ENCODE measurements at places on chromosomes 3 and 15.

DNA sequence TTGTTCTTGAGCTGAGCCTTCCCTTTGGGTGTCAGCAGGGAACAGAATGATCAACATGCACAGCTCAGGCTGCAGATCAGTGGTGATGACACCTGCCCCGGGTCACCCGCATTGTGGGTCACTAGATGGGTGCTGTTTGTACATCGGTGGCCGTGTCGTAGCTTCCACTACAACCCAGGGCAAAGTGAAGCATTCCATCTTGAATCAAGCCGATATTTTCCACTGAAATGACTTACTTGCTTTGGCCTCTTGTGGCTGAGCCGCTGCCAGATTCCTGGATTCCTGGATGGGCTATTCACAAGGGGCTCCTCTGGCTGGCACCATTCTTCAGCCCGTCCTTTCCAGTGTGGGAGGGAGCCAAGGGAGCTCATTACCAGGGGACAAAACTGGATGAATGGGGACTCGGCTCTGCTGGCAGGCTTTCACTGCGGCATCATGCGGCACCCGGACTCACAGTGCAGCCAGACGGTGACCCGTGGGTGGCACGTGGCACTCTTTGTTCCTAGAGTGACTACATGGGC, 65.6 kb downstream of the SLCO3A1 start:
- no peak for DNase-seq

DNA sequence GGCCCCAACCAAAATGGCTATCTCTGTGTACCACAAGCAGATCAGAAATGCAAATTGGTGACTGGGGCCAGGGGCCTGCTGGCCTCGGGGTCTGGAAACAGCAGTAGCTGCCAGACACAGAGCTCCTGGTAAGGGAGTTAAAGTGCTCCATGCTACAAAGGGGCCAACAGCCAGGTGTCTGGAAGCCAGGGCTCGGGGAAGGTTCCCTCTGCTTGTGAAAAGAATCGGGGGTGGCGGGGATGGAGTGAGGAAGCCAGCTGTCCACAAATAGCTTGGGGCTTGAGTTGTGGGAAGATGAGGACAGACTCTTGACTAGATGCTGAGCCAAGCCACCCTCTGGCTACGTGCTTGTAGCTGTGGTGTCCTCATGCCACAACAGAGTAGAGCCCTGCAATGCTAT, 39.3 kb downstream of the CHRD start:
- DNase-seq = no peak

- DNase-seq = no peak
Measured at GRCh38 chr3:147210676-147211075, 195.7 kb downstream of the ZIC4 start.

DNA sequence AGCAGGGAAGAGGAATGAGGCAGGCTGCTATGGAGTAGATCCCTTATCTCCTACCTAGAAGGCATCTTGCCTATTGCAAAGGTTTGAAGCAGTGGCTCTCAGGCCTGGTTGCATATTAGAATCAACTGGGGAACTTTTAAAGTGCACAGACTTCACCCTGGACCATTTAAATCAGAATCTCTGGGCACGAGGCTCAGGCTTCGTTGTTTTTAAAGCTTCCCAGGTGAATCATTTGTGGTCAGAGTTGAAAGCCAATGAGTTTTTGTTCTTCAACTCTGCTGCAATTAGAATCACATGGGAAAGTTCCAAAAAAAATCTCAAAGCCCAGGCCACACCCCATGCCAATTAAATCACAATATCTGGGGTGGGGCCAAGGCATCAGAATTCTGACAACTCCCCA, 773.1 kb downstream of the AGBL1 start:
- no peak for DNase-seq

DNA sequence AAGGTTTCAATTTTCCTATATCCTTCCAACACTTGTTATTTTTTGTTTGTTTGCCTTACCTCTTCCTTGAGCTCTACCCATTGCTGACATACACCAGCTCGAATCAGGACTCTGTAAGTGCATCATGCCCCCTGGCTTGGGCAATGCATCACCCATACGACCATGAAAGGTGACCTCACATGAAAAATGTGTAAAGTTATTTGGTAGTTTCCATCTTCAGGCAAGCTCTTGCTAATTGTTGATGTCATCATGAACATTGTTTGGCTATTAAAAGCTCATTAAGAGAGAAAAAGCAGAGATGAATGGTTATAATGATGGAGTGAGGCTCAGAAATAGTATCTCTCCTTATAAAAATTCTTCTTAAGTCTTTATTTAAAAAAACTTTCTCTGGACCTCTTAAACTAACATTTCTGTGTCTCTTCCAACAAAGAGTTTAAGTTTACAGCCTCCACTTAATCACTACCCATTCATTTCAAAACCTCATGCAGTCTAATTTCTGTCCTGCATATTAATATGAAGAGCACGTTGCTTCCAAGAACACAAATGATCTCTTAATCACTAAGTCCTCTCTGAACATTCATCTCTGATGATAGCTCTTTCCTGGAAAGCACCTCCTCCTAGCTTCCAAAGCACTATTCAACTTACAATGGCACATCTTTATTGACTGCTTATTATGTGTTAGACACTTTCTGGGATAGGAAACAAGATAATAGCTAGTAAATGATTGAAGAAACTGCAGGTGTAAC, 236.3 kb downstream of the NFKBIZ start:
- no peak for DNase-seq

GRCh38 chr15:86229306-86229705, 149.6 kb downstream of the AGBL1 start:
- DNase-seq = no peak

DNA sequence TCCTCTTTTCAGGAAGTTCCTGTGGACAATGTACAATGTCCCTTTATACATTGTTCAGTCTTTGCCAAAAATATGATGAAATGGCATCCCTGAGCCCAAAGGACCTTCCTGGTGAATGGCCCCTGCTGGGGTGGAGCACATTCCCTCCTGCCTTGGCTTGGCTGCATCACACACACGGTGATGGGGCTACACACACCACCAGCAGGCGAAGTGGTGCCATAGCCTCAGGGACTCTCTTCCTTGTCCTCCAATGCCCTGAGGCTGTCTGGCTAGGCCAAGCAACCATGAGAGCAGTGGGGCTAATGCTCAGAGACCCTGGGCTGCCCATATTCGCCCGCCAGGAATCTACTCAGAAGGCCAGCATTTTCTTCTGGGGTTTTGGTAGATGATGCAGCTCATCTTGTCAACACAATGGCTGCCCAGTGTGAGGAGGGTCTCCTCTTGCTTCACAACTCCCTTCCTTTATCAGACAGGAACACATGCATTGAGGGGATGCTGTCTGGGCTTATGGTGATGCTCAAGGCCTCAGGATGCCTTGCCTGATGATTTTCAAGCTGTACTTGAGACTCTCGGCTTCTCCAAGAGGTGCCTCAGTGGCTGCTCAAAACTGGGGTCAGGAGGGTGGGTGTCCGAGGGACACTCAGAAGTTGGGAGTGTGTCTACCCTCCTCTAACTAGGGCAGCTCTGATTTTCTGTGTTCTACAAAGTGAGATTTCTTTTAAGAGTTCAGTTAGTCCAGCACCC, 40.9 kb upstream of the EPHB1 start:
- no peak for DNase-seq

DNA sequence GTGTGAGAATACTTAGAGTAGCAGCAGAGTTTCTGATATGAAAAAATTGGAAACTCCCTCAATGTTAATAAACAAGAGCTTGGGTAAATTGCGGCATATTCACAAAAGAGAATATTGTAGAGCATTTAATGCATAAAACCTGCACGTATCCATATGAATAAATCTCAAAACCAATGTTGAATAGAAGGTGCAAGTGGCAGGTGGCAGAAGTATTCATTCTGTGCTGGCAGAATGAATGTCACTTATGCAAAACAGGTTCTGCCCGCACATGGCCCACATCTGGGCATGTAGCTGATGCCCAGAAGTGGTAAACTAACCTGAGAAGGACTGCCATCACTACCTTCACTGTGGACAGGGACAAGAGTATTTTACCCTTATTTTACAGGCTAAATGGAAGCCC, 14.1 kb upstream of the PRSS50 start:
- no peak for DNase-seq

DNA sequence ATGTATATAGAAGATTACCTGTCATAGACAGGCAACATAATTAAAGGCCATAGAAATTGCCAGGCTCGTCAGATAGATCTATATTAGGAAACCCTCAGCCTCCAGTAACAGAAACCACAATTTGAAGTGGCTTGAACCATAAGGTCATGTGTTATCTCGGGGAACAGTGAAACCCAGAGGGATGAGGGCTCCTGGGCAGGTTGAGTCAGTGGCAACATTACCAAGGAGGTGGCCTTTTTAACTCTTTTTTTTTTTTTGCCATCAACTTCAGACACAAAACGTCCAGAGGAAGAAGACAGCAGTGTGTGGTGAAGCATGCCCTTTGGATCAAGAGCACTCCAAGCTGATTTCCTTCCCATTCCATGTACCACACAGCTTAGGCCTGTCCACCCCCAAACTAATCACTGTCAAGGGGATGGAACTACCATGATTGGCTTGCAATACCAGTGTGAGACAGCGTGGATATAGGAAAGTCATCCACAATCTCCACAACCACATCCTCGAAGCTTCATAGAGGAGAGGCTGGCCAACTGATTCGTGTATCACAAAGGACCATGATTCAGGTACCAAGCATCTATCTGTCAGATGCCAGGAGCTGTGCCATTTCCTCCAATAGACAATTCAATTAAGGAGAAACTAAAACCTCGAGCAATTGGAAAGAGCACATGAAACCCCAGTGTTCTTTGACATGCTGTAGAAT, 999 bp upstream of the KIF7 start:
- DNase-seq = no peak

- no peak for DNase-seq
Measured at GRCh38 chr3:118943597-118943996, 91.0 kb downstream of the IGSF11 start.

DNA sequence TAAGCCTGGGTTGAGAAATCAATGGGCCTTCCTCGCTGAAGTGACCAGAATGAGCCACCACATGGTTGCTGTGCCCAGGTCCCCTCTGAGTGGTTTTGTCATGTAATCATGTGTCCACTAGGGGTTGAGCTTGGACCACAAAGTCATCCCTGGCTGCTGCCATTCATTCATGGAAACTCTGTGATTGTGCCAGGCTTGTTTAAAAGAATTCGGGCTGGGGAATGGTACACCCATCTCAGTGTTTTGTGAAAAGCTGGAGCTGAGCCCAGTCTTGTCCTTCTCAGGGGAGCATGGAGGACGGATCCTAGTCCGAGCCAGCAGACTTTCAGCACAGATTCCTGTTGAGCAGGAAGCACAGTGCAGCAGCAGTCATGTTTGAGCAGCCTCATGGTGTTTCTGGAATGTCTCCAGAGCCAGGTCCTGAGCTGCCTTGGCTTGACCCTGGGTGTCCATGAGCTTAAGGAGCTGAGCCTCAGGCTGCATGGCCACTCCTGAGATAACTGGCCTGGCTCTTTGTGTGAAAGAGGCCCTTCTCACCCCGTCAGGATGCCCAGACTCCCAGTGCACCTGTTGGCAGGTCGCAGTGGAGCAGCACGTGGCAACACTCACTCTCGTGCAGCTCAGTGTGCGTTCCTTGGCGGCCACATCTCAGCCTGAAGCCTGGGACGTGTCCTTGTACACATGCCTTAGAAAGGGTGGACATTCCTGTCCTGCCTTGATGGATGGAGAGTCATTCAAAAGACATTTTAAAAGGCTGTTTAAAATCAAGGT, 260.3 kb upstream of the TPM1 start:
- no peak for DNase-seq

DNA sequence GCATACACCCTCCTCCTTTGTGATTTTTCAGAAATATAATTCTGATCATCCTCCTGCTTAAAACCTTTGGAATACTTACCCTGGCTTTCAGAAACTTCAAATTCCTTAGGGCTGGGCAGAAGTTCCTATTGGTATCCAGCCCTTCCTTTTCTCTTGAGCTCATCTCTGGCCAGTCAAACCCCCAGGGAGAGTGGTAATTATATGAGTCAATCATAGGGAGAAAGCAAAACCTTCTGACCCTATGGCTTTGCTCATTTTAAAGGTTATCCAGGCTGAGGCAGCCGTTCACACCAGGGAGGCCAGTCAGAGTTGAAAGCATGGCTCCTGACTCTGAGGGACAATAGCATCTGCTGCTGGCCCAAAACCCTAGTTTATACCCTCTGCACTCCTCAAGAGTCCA, 23.9 kb upstream of the CTNNB1 start:
- DNase-seq = no peak

GRCh38 chr3:193776626-193777358, 183.8 kb downstream of the OPA1 start:
- no peak for DNase-seq

DNA sequence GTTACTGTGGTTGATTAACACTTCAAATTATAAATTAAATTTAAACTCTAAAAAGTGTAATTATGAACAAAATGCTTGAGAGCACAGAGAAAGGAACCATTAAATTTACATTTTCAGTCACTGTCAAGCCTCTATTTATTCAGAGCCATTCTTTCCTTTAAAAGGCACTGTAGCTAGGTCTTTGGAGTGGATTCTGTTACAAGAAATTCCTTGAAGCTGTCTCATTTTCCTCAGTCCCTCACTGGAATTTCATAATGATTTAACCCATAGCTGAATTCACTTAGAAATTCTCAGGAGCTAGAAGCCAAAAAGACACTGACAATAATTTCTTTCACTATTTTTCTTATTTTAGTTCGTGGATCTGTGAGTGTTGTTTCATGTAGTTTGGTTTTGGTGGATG, 81.2 kb upstream of the TCF12 start:
- no peak for DNase-seq

- no peak for DNase-seq
Measured at GRCh38 chr3:150589759-150590158, 13.4 kb upstream of the SELENOT start.

- DNase-seq = no peak
Measured at GRCh38 chr15:68304589-68305337, 27.2 kb downstream of the FEM1B start.

GRCh38 chr15:70066447-70066846, 31.3 kb downstream of the TLE3 start:
- no peak for DNase-seq

GRCh38 chr3:21913791-21914190, 162.8 kb upstream of the ZNF385D start:
- no peak for DNase-seq

- DNase-seq = no peak
Measured at GRCh38 chr15:67170143-67170925, 84.1 kb downstream of the AAGAB start.

GRCh38 chr3:58084166-58084565, 75.9 kb downstream of the FLNB start:
- no peak for DNase-seq

DNA sequence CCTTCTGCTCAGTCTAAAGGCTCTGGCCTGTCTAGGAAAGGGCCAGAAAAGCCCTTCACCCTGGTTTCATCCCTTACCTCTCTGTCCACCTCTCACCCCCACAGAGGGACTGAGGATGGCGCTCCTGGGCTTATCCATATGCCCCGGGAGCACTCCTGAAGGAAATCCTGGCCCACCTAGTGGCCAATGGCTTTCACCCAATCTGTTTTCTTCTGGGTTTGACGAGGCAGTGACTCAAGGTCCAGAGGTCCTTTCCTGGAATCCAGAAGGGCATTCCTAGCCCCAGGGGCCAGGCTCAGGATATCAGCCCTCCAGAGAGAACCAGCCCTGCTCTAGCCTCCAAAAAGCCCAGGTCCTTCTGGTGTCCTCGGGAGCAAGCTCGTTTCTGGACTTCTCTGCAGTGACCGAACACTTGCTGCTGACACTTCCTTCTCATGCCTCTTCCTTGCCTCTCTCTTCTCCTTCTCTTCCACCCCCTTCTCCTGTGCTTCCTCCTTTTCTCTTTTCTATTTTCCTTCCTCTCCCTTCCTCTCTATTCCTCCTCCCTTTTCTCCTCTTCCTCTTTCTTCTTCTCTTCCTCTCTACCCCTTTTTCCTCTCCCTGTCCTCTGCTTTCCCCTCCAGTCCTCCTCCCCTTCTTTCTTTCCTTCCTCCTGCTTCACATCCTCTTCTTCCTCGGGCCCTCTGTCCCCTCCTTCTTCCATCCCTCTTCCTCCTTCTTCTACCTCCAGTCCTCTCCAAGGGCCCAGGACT, 59.6 kb downstream of the RHCG start:
- no peak for DNase-seq
